ENCODE measurements at places on chromosomes 1 and 21. TPM values are rescaled to one million over a fixed set of nuclear protein-coding genes. Genes with fewer than 3 reads are reported as not detected.

Gene INKA2
- total RNA-seq, result 112 TPM

Gene MCOLN2
- not detected for total RNA-seq

Gene SDC3
- 41.7 TPM for total RNA-seq

GRCh38 chr1:42267904-42268303 is 67.1 kb downstream of the FOXJ3 start:
- no peak overlapping the region for H3K4me3 ChIP-seq
- H3K4me1 ChIP-seq, result no peaks in the 10 kb centered on the region
- no peaks in the 10 kb centered on the region for H3K36me3 ChIP-seq
- no peaks in the 10 kb centered on the region for H3K27me3 ChIP-seq
- DNase-seq, result no peak
- H3K27ac ChIP-seq, result no peak overlapping the region

DNA sequence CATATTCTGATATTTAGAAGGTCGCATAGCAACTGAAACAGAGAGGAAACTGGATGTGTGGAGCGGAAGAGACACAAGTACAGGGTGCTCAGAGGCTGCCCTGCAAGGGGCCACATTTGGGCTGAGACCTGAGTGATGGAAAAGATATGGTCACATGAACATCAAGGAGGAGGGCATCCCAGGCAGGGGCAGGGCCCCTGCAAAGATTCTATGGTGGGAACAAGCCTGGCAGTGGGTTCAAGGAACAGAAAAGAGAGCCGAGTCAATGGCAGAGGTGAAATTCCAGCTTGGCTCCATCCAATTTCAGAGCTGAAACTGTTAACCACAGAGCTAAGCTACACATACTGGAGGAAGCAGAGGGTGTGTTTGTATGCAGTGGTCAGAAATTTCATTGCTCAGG is 227.7 kb downstream of the PRDM2 start:
- H3K4me1 ChIP-seq, result no peaks in the 10 kb centered on the region
- peaks cover 3% of the 10 kb centered on the region for H3K27me3 ChIP-seq
- no peak overlapping the region for H3K4me3 ChIP-seq
- H3K27ac ChIP-seq, result no peak overlapping the region
- no peaks in the 10 kb centered on the region for H3K36me3 ChIP-seq

GRCh38 chr1:158150523-158150922 is 30.2 kb upstream of the CD1D start:
- H3K4me3 ChIP-seq, result no peak overlapping the region
- peaks cover 10% of the 10 kb centered on the region for H3K36me3 ChIP-seq
- no peak overlapping the region for H3K27ac ChIP-seq
- H3K27me3 ChIP-seq, result peaks cover 11% of the 10 kb centered on the region

Measured in glutamatergic neuron (in vitro differentiated cells).